ENCODE measurements at places on chromosomes 5 and 9.
A peak's percentile ranks its signal among the peaks of the same experiment; 100 is the strongest.

GRCh38 chr9:26802921-26803320 lies 89.7 kb downstream of the CAAP1 start:
- H3K4me3 ChIP-seq: no peak overlapping the region
- no peaks in the 10 kb centered on the region for H3K36me3 ChIP-seq
- DNase-seq: no peak
- no peaks in the 10 kb centered on the region for H3K27me3 ChIP-seq

GRCh38 chr5:41057231-41057630 lies 13.9 kb downstream of the MROH2B start:
- no peak overlapping the region for H3K4me3 ChIP-seq
- H3K36me3 ChIP-seq: no peaks in the 10 kb centered on the region
- H3K4me1 ChIP-seq: no peaks in the 10 kb centered on the region
- DNase-seq: no peak
- no peak overlapping the region for H3K27ac ChIP-seq

GRCh38 chr5:19975795-19976194 lies 12.2 kb downstream of the CDH18 start:
- no peaks in the 10 kb centered on the region for H3K36me3 ChIP-seq
- no peak overlapping the region for H3K27ac ChIP-seq
- DNase-seq: no peak
- no peaks in the 10 kb centered on the region for H3K4me1 ChIP-seq

- no peaks in the 10 kb centered on the region for H3K27me3 ChIP-seq
- no peak overlapping the region for H3K27ac ChIP-seq
- no peaks in the 10 kb centered on the region for H3K4me1 ChIP-seq
- H3K36me3 ChIP-seq: no peaks in the 10 kb centered on the region
- no peak overlapping the region for H3K4me3 ChIP-seq
- DNase-seq: no peak
Measured at GRCh38 chr5:120098902-120099535, 365.1 kb upstream of the PRR16 start.

- no peaks in the 10 kb centered on the region for H3K27me3 ChIP-seq
- H3K4me3 ChIP-seq: no peak overlapping the region
- H3K27ac ChIP-seq: no peak overlapping the region
- no peak for DNase-seq
Measured at GRCh38 chr9:117204971-117205370, 209.9 kb downstream of the ASTN2 start.

DNA sequence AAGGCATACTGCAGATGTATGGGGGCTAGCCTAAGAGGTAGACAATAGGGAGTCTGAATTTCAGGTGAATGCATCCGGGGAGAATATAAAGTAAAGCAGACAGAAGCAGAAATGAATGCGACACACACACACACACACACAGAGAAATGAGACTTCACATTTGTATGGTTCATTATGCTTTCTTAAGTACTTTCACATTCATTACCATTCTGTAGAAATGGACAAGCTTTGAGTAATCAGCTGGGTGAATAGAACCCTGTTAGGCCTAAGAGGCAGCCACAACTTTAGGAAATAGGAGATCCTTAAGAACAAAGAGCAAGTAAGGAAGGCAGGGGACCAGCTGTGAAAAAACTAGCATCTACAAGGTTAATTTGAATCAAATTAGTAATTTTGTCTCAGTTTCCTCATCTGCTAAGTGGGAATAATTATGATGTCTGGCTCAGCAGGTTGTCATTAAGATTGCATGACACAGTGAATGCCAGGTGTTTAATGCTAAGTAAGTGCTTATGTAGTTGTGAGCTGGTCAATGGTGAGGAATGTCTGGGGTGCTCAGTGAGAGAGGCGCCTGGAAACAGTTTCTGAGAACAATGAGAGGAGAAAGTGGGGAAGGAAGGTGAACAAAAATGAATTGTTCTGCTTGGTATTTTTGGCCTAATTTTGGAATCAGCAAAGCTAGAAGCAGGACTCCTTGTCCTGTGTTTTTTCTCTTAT lies 265.8 kb upstream of the CLINT1 start:
- no peaks in the 10 kb centered on the region for H3K27me3 ChIP-seq
- no peak for DNase-seq
- no peaks in the 10 kb centered on the region for H3K4me1 ChIP-seq
- no peak overlapping the region for H3K27ac ChIP-seq
- H3K36me3 ChIP-seq: no peaks in the 10 kb centered on the region
- no peak overlapping the region for H3K4me3 ChIP-seq

GRCh38 chr9:13513716-13514444 lies 234.4 kb upstream of the MPDZ start:
- no peak overlapping the region for H3K4me3 ChIP-seq
- DNase-seq: no peak
- no peaks in the 10 kb centered on the region for H3K4me1 ChIP-seq

DNA sequence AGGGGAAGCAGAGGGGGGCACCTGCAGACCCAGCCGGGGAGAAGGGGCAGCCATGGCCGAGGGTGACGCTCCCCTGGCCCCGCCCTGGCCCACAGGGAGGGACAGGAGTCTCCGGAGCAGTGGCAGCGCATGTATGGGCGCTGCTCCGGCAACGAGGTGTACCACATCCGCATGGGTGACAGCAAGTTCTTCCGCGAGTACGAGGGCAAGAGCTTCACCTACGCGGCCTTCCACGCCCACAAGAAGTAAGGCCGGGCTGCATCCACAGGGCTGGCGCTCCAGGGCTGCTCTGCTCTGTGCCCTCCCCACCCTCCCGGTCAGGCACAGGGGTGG lies 68.2 kb downstream of the KCNT1 start:
- no peak for DNase-seq
- no peaks in the 10 kb centered on the region for H3K4me1 ChIP-seq
- no peak overlapping the region for H3K27ac ChIP-seq

DNA sequence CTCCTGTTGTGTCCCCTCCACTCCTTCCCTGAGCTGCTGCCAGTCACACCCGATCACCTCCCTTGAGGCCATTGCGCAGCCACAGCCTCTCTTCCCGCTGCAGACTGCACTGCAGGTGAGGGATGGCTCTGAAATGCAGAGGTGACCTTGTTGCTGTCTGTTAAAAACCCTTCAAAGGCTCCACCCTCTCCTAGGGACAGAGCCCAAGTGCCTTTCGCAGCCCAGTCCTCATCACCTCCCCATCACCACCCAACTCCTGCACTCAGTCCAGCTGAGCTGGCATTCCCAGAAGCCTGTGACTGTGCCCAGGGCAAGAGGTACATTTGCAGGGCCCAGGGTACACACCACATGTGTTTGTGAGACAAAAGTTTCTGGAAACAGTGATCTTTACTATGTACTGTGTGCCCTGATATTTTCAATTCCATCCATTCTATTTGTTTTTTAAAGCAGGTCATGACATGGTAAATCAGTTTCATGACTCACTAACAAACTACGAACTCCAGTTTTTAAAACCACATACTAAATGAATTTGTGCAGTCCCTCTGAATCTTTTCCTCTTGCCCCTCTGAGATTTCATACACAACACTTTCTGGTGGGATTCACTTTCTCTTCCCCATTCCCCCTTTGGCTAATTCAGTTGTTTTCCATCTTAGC lies 73.0 kb upstream of the SPOCK1 start:
- H3K27ac ChIP-seq: no peak overlapping the region
- H3K4me3 ChIP-seq: no peak overlapping the region
- H3K36me3 ChIP-seq: no peaks in the 10 kb centered on the region
- no peak for DNase-seq

DNA sequence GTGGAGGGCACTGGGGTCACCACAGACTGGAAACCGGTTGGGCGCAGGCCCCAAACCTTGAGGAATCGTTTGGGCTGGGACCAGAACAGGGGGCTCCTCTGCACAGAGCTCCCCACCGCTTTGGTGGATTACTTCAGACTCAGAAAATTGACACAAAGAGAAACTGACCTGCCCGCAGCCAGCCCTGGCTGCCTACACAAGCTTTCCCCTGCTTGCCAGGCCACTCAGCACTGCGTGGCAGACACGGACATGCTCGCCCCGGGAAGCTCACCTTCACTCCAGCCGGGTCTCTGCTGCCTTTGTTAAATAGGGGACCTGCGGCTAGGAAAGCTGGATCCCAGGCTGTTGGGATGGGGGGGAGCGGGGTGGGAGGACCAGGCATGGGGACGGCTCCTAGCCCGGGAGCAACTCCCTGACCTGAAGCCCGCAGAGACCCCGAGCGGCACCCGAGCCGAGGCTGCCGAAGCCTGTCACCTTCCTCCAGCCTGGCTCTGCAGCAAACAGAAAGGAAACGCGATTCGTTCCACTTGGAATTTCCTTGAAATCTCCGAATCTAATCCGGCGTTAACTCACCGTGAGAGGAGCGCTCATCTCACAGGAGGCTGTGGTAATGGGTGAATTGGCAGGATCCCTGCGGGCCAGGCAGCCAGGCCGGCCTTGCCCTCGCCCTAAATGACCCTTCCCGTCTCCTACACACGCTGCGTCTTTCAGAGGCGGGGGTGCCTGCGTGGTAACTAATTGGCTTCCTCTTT lies 8.8 kb downstream of the PAX5 start:
- H3K27me3 ChIP-seq: peaks cover 53% of the 10 kb centered on the region
- H3K27ac ChIP-seq: no peak overlapping the region
- H3K4me3 ChIP-seq: peak overlapping the region; percentile 54

DNA sequence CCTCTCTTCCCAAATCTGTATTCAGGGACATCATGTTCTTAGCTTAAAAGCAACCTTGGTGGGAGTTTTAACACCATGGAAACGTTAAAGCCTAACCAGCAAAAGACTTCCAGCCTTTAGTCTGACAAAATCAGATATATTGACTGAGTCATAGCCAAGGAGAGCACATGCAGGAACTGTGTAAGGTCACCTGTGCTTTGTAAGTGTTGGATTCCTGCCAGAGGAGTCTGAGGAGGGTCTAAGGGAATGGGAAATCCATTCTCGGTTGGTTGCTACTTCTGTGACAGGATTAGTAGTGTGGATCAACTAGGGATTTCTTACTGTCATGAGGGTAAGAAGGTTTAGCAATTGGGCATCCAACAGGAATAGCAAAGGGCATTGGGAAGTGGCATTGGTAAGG lies 142.0 kb upstream of the CHD1 start:
- H3K4me3 ChIP-seq: no peak overlapping the region
- H3K4me1 ChIP-seq: no peaks in the 10 kb centered on the region
- H3K27ac ChIP-seq: no peak overlapping the region
- H3K36me3 ChIP-seq: no peaks in the 10 kb centered on the region

DNA sequence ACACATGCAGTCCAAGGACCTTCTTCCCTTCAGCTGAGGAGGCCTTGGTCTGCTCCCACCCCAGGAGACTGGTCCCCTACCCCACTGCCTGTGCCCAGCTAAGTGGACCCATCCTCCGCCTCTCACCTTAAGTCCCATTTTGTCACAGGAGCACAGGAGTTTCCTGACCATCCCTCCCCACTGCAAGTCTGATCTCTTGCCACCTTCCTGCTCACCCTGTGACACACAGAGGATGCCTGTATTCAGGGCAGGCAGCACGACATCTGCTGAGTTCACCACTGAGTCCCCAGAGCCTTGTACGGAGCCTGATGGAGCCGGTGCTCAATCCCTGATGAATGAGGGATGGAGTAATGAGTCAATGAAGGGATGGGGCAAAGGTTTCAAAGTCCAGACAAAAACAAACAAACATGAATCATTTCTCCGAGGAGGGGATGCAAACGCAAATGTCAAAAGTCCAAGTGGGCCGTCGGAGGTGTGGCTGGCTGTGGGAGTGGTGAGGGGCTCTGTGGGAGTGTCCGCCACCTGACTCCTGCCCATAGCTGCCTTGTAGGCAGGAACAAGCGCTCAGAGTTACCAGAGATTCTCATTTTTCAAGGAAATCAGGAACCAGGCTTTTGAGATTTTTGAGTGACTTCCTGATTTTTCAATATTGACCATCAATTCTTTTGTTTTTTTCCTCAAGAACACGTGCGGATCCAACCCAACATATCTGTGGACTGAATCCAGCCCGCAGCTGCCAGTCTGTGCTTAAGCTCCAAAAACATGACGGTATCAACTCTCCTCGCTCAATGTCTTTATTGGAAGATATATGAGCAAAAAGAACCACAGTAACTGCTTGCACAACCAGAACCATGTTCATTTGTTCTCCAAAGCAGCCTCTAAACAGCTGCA lies 4.4 kb downstream of the RAPGEF1 start:
- no peak overlapping the region for H3K4me3 ChIP-seq
- H3K27me3 ChIP-seq: no peaks in the 10 kb centered on the region
- peaks cover 6% of the 10 kb centered on the region for H3K4me1 ChIP-seq
- H3K36me3 ChIP-seq: no peaks in the 10 kb centered on the region
- peak overlapping the region; percentile 51 for H3K27ac ChIP-seq

DNA sequence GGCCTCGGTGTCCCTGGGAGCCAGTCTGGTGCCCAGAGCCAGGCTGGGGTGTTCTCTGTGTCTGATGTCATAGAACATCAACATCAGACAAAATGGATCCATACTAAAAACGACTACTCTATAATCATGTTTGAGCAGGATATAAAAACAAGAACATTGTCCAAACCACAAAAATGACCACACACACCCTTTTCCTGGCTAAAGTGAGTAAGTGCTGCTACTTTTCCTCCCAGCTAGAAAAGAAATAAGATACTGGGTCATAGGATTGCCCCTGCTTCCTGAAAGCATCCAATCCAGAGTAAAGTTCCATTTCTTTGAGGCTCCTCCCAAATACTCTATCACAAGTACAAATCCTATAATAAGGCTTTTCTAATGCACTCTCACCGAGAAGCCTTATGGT lies 19.7 kb upstream of the TRAF1 start:
- H3K27ac ChIP-seq: peak overlapping the region; percentile 17
- no peak for DNase-seq
- peaks cover 25% of the 10 kb centered on the region for H3K4me1 ChIP-seq
- no peak overlapping the region for H3K4me3 ChIP-seq

GRCh38 chr5:7801891-7802614 lies 48.9 kb downstream of the CFAP90 start:
- H3K4me1 ChIP-seq: no peaks in the 10 kb centered on the region
- no peak overlapping the region for H3K27ac ChIP-seq
- no peak for DNase-seq
- no peak overlapping the region for H3K4me3 ChIP-seq

- no peak for DNase-seq
- H3K27ac ChIP-seq: no peak overlapping the region
- H3K4me3 ChIP-seq: no peak overlapping the region
- no peaks in the 10 kb centered on the region for H3K4me1 ChIP-seq
- no peaks in the 10 kb centered on the region for H3K36me3 ChIP-seq
Measured at GRCh38 chr9:82209797-82210470, 221.4 kb downstream of the SPATA31D1 start.

GRCh38 chr9:131080589-131080988 lies 15.7 kb upstream of the AIF1L start:
- no peak overlapping the region for H3K4me3 ChIP-seq
- H3K4me1 ChIP-seq: no peaks in the 10 kb centered on the region
- H3K36me3 ChIP-seq: no peaks in the 10 kb centered on the region

DNA sequence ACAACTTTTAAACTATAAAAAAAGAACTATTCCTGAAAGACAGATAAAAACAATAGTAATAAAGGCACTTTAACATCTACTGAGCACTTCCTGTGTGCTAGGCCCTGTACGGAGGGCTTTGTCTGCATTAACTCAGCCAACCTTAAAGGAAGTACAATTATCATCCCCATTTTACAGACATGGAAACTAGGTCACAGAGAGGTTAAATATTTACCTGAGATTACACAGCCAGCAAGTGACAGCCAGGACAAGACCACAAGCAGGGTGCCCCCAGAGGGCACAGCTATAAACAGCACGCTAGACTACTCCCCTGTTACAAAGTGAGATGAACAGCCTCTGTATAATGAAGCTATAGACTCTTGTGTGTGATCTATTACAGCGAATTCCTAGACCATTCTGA lies 25.5 kb downstream of the DDX31 start:
- no peak overlapping the region for H3K27ac ChIP-seq
- no peak overlapping the region for H3K4me3 ChIP-seq
- no peaks in the 10 kb centered on the region for H3K27me3 ChIP-seq
- no peaks in the 10 kb centered on the region for H3K4me1 ChIP-seq

- DNase-seq: no peak
- no peak overlapping the region for H3K27ac ChIP-seq
- no peaks in the 10 kb centered on the region for H3K27me3 ChIP-seq
Measured at GRCh38 chr5:147190331-147190730, 44.5 kb upstream of the STK32A start.
